Right ventricle myocardium superior (tissue), 1 donor: ENCODE measurements at places on chromosomes 2 and 18.
A peak's percentile ranks its signal among the peaks of the same experiment; 100 is the strongest.

GRCh38 chr2:18791172-18791797 is 201.9 kb upstream of the NT5C1B start:
- DNase-seq: no peak

DNA sequence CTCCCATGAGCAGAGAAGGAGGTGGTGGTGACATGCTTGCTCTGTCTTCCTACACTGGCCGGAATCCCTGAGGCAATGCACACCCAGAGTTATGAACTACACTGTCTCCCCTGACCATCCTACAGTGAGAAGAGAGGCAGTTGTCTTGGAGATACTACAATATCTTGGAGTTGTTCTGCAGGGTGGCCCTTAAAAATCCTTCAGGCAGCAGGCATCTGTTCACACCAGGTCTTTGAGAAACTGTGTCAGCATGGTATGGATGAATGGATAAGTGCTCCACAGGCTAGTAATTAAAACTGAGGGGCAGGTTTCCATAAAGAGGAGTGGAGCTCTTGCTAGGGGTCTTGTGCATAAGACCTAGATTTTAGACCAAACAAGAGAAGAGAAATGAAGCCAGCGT is 223.7 kb upstream of the COPS8 start:
- DNase-seq: no peak

GRCh38 chr2:206084870-206085741 is 868 bp downstream of the INO80D start:
- peak; percentile 54 for DNase-seq

DNA sequence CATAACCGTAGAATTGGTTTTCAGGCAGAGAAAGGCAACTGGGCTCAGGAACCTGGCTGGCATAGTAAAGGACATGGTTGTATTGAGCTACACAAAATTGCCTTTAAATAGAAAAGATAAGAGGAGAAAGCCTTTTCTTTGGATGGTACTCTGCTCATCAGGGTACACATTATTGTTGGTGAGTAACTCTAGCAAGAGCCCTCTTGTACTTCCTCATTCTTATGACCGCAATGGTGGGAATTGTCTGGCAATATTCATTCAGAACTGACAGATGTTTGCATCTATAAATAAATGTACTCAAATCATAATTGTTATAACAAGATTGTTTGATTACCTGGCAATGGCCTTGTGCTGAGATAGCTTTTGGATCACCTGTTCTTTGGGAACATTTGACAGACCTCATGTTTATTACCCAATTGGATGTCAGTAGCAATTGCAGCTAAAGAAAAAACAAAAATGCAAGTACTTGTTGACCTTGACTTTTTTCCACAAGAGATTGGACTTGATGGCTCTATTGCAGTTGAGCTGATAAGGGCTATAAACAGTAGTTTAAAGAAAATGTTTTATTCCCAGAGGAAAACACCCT is 43.9 kb downstream of the MEIS1 start:
- DNase-seq: no peak

GRCh38 chr2:64905338-64906024 is 83.7 kb upstream of the SLC1A4 start:
- no peak for DNase-seq

DNA sequence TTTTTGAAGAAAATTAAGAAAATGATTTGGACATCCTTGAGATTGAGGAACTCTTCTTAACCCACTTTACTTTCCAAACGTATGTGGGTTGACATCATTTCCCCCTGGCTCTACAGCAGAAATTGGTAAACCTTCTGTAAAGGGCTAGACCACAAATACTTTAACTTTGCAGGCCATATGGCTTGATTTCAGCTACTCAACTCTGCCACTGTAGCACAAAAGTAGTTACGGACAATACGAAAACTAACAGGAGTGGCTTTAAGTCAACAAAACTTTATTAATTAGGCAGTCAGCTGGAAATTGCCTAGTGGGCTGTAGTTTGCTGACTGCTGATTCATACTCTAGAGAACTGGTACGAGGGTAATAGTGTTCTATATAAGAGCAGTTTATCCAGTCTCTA is 83.2 kb upstream of the DTNB start:
- DNase-seq: no peak

DNA sequence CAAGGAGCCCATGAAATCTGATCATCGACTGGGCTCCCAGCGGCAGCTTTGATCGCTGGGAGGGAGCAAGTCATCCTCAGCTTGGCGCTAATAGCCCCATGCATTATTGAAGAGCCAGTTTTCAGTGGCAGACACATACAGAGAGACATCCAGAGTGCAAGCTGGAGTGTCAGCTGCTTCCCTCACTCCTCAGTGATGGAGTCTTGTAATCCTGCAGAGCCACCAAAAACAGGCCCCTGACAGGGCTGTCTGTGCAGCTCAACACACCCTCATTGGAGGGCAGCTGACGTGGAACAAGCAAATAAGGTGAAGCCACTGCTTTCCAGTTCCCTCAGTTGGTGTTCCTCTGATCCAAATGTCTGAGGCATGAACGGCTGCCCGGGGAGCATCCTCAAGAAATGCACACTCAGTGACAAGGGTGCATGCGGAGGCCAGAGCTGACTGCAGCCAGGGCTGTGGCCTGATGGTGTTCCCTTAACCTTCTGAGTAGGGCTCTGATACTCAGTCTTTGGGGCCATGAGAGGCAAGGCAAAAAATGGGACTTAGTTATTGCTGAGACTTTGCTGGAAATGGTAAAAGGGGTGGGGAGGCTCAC is 97.4 kb downstream of the RHOB start:
- DNase-seq: no peak

DNA sequence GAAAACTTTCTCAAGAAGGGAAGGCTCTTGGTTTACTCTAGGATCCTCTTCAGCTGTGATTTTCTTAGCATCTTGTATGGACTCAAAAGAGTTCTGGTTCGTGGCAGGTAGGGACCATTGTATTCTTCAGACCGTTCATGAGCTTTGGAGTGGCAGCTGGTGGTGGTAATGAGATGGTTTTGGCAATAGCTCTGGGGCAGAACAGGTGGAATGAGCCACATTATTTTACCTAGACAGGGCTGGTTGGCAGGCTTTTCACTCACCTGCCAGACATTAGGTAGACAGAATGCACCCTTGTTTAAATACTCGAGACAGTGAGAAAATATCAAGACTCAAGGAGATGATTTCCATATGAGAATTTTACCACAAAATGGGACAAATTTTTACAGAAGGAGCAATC is 26.2 kb upstream of the MGAT5 start:
- no peak for DNase-seq

GRCh38 chr18:77042583-77042982 is 90.0 kb downstream of the MBP start:
- no peak for DNase-seq

- no peak for DNase-seq
Observed at GRCh38 chr2:4995466-4995865, 696.7 kb upstream of the SOX11 start.

DNA sequence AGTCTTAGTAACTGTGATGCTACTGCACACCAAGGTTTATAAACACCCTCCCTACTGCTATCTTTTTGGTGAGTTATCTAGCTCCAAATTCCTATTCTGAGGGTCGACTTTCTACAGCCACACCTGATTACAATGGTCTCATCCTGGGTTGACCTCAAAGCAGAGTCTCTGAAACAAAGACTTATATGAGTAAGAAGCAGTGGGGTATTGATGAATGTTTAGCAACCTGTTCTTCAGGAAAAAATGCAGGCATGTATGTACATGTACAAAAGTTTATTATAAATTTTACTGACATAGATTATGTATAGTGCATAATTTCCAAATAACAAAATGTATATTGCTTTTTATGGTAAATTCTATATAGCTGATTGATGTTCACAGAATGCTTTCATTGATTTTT is 51.6 kb upstream of the FMNL2 start:
- no peak for DNase-seq

DNA sequence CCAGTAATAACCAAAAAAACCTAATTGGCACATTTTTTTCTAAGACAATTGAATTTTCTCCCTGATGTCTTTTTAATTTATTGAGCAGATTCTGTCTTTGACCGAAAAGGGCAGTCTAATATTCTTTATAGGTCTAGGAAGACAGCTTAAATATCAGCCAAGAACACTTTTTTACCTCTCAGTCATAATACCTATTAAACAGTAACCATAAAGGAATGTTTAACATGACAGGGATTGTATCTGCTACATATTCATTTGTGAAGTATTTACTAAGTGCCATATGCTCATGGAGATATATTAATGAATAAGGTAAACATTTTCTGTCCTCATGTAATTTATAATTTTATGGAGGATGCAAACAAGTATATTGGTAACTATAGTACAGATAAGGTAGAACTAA is 3.1 kb upstream of the HTR2B start:
- no peak for DNase-seq

- no peak for DNase-seq
Observed at GRCh38 chr2:159959136-159959535, 103.3 kb downstream of the PLA2R1 start.

GRCh38 chr2:181241797-181242196 is 215.4 kb upstream of the ITGA4 start:
- no peak for DNase-seq

- peak; percentile 26 for DNase-seq
Observed at GRCh38 chr2:240930096-240930630, 24.0 kb downstream of the CROCC2 start.

- DNase-seq: no peak
Observed at GRCh38 chr2:65153515-65153914, 23.6 kb upstream of the RAB1A start.

DNA sequence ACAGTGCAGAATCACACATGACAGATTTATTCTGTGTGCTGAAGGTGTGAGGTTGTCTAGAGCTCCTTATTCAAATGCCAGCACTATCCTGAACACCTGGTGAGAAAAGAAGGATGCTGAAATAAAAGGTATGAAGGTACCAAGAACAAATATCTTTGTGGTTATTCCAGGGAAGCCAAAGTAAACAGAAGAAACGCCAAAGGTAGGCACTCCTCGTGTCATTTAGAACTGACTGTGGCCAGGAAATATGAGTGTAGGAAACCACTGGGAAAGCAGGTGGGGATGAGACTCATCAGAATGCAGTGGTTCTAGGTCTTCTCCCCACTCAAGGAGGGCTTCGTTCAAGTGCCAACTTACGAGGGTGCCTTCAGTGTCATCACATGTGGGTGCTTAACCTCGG is 80.8 kb downstream of the KIF5C start:
- DNase-seq: no peak

DNA sequence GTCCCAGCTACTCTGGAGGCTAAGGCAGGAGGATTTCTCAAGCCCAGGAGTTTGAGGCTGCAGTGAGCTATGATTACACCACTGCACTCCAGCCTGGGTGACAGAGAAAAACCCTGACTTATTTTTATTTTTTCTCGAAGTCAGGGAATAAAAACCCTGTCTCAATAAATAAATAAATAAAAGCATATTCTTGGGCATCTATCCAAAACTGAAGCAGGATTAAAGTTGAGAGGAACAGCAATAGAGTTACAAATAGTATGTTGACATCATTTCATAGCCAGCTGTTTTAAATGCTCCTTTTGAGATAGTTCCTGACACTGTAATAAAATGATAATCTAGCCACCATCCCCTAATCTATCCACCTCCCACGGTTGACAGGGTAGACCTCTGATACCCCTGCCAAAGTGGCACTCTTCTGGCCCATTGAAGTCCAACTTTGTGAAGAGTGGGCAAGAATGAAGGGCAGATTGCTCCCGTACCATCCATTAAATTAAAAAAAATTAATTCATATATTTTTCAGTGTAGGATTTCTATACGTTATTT is 42.3 kb upstream of the LPIN2 start:
- no peak for DNase-seq

GRCh38 chr2:172308253-172308935 is 119.0 kb upstream of the ITGA6 start:
- no peak for DNase-seq

- DNase-seq: no peak
Observed at GRCh38 chr2:30262716-30263309, 31.5 kb downstream of the LBH start.
